ENCODE measurements at places on chromosomes 7 and 10.

DNA sequence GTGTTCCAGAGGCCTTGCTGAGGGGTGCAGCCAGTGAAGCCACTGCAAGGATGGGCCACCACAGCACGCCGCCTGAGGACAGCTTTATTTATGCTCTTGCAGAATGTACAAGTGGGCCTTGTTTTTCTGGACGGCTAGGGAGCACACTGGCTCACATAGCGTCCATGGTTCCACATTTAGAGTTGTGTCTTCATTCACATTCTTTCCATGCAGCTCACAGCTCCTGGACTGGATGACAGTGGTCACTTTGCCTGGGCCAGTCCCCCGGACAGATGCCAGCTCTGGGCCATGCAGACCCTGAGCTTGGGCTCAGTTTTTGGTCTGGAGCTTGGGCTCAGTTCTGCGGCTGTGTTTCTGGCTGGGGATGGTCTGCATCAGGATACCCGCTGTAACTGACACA is 2.6 kb upstream of the C10orf71 start:
- DNase-seq = no peak

- DNase-seq = no peak
Measured at GRCh38 chr7:128255271-128255670, 14.2 kb downstream of the LEP start.

- no peak for DNase-seq
Measured at GRCh38 chr7:22277375-22277774, 79.6 kb downstream of the RAPGEF5 start.

DNA sequence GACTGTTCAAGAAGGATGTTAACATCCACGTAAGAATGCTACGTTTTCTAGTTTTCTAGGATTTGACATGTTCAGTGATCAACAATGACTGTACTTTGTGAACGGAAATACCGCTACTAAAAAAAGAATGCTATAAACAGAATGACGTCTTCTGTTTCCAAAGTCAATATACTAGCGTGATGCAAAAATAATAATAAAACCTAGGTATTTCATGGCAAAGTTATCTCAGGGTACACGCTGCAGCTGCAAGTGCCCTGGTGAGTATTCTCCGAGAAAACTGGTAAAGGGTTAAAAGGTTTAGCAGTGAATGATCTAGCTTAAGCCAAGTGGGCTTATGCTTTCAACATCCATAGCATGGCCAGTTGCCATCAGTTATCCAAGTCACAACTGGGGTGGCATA is 653.3 kb upstream of the PFKP start:
- no peak for DNase-seq

DNA sequence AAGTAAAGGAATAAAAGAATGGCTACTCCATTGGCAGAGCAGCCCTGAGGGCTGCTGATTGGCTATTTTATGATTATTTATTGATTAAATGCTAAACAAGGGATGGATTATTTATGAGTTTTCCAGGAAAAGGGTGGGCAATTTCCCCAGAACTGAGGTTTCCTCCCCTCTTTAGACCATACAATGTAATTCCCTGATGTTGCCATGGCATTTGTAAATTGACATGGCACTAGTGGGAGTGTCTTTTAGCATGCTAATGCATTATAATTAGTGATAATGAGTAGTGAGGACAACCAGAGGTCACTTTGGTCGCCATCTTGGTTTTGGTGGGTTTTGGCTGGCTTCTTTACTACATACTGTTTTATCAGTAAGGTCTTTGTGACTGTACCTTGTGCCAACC is 55.5 kb downstream of the BBS9 start:
- DNase-seq = no peak

Data from LoVo (cell line).